ENCODE measurements at places on chromosomes 6 and 20. TPM values are rescaled to one million over a fixed set of nuclear protein-coding genes. Genes with fewer than 3 reads are reported as not detected.
A peak's percentile ranks its signal among the peaks of the same experiment; 100 is the strongest.

Gene DEFB121
- not detected for total RNA-seq

DNA sequence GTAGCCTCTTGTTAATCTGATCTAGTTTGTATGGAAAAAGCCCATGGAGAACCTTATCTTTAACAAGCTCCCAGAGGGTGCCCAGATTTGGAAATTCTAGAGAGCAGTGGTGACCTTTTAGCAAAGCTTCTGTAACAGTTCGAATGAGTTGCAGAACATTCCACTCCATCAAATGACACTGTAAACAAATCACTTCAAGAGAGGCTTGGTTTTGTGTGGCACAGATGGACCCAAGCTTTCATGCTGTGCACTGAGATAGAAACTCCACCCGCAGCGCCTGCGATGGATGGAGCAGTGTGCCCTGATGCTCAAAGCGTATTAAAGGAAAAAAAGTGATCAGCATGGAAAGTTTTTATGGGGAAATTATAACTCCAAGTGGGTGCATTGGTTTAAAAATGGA is 55.1 kb upstream of the ISM1 start:
- no peak for DNase-seq

DNA sequence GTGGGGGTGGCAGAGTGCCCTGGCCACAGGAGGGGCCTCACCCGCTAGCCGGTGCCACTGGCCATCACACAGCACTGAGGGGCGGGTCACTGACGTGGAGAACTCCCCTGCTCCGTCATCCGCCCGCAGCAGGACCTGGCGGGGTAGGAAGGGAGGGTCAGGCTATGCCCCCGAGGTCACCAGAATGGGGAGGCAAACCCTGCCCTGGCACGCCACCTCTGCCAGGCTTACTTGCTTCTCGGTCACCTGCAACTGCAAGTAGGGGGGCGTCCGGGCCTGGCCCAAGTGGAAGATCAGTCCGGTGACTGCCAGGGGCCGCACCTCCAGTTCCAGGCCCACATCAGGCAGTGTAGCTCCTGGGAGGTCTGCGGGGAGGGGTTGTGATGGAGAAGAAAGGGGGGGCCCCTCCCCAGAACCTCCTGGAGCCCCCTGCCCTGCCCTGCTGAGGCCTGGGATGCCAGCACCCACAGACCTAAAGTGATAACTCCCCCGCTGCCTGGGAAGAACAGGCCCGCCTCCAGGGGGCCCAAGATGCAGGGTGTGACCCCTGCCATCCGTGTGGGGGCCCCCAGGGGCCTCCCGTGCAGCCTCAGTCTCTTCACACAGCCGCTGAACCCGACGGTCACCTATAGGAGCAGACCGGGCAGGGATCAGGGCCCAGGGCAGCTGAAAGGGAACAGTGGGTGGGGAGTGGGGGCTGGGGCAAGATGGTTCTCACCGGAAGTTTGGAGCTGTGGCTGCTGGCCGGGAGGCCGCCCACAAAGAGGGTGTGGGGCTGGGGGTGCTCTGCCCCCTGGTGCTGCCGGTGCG is 7.4 kb downstream of the ADRM1 start:
- no peak for DNase-seq

Gene SMAP1
- 28.2 TPM for total RNA-seq

GRCh38 chr20:63065911-63066310 is 59.1 kb upstream of the BHLHE23 start:
- peak; percentile 45 for DNase-seq

GRCh38 chr6:103672169-103672568 is 1187.5 kb downstream of the HACE1 start:
- no peak for DNase-seq

DNA sequence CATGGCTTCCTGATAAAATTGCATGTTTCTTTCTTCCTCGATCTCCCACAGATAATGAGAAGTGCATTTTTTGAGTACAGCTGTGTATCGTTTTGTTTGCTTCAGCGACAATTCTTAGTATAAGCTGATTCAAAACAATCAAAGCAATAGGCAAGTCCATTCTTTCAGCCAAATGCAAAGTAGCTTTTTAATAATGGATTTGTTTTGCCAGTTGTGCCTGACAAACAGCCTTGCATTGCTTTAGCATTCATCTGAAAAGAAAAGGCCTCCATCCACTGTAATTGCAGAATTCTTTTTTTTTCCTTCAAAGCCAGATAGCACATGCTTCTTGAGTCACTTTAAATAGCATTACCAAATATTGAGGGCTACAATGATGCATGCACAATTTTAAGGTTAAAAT is 32.0 kb downstream of the TTLL2 start:
- no peak for DNase-seq

DNA sequence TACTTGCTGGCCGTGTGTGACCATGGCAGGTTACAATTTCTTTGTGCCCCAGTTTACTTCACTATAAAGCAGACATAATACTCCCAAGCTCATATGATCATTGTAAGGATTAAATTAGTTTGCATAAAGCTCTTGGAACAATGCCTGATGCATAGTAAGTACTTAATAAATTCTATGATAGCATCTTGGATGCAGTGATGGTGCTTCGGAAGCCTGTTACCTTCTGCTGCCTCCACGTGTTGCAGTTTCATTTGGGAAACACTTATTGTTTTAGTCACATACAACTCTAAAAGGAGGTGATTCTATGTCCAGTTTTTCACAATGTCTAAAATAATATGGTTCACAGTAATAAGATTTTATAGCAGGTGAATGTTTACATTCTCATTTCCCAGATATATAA is 343.9 kb downstream of the NRN1 start:
- DNase-seq = no peak

Gene SEL1L2
- total RNA-seq = not detected

DNA sequence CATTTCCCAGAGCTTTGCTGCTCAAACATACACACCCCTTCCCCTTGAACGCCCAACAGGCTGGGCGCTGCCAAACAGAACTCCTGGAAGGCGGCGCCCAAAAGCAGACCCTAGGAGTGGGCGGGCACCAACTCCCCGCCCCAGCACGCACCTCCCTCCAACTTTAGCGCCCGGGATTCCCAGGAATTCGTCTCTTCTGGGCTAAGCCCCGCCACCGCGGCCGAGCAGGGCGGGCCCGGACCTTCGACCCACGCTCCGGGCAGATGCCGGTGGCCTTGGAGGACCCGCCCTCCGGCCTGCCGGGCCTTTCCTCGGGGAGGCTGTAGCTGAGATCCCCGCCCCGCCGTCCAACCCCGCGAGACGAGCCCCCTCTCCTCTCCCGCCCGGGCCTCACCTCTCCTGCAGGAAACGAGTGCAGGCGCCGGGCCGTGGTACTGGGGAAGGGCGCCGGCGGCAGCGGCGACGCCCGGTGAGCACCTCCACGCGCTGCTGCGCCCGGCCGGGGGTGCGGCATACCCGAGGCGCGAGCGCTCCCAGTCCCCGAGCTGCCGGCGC is 659 bp downstream of the MCUR1 start:
- no peak for DNase-seq

DNA sequence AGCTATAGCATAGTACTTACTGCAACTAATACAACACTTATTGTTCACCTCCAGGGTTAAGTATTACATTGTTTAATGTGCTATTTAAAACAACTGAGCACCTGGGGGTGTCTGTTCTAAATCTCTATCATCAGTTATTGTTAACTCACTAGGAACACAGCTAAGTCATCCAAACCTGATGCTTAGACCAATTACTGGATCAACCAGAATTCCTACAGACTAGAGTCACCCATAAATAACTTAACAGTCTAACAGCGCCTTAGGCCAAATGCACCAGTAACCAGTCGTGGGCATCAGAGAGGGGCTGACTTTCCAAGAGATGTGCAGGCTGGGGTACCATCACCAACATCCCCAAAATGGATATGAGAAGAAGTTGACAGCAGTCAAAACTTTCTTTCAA is 110.7 kb downstream of the ADTRP start:
- no peak for DNase-seq

DNA sequence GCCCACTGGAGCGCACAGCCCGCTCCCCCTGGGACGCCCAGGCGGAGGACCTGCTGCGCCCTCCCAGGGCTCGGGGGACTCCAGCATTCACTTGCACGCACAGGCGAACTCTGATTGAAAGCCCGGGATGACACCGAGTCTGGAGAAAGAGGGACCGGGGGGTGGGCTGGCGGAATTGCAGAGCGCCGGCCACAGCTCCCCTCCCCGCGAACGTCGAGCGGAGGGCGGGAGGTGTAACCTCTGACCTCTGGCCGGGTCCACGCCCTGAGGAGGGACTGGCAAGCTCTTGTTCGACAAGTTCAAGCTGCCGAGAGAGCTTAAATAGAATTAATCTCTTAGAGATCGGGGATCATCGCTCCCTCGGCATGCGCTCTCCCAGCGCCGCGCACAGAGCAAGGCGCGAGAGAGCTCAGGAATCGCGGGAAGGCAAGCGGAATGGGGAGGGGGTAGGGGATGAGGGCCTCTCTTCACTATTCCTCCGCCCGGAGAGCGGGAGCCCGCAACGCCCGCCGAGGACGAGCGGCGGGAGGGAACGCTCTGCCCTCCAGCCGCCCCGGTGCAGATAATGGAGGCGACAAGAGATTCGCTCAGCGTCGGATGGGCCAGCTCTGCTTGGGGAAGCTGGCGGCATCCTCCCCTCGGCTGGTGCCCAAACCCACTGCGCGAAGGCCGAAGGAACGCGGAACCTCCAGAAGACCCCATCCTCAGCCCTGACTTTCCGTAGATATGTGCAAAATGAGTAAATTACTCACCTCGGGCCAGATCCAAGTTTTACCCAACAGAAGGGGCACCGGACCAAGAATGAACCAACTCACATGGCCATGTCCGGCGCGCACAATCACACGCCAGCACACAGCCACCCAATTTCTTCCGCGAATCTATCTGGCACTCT is 761 bp upstream of the NR2E1 start:
- DNase-seq = no peak

Gene BRPF3
- total RNA-seq = 32.5 TPM

Gene TCP11
- total RNA-seq = not detected

Gene ARMC2
- 5.5 TPM for total RNA-seq

GRCh38 chr6:109079981-109080380 is 14.7 kb downstream of the SESN1 start:
- DNase-seq = no peak

- DNase-seq = no peak
Observed at GRCh38 chr20:52746770-52747169, 225.4 kb upstream of the TSHZ2 start.

Gene TFAP2B
- total RNA-seq = not detected

Gene FUT9
- not detected for total RNA-seq

Gene FAM210B
- 31.7 TPM for total RNA-seq

- no peak for DNase-seq
Observed at GRCh38 chr6:114195027-114195365, 147.8 kb downstream of the HS3ST5 start.

DNA sequence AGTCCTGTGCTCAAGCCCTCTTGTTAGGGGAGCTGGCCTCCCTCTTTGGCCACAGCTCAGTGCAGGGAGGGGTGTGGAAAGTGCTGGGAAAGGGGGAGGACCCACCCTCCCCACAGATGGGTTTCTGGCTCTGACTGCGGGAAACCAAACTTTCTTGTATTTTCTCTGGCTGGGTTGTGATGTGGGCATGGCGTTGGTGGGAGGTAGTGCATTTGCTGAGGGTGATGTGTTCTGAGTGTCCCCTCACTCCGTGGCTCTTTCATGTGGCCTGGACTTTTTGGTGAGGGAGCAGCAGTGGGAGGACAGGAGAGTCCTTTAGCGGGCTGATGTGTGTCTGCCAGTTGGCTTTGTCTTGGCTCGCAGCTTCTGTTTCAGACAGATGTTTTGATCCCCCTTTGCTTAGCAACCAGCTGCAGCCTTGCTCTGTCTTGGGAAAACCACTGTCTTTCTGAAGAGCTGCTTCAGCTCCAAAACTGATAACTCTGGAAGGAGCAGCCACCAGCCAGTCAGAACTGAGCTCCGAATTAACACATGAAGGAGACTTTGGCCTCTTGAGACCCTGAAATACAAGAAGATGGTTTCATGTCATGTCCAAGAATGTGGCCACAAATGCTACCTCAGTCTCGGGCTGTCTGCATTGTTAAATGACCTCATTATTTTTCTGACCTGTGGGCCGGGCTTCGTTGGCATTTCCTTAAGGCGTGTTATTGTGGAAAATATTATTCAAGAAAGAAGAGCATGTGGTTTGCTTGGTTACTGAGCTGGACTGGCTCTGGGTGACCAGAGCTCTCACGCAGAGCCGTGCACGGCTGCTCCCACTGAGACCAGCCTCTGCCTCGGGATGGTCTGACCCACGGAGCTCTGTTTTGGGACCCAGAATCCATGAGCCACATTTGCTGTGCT is 21.5 kb downstream of the SYNJ2 start:
- peak; percentile 48 for DNase-seq

Gene MYH7B
- 0.60 TPM for total RNA-seq

DNA sequence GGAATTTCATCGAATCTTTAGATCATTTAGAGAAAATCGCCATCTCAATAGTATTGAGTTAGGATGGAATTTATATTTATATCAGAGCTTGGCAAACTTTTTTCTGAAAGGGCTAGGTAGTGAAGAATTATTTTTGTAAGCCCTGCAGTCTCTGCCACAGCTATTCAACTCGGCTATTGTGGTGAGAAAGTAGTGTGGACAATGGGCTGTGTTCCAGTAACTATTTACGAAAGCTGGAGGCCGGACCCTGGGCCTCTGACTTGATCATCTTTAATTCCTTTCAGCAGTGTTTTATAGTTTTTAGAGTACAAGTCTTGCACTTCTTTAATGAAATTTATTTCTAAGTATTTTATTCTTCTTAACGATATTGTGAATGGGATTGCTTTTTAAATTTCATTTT is 201.5 kb downstream of the FARS2 start:
- no peak for DNase-seq

DNA sequence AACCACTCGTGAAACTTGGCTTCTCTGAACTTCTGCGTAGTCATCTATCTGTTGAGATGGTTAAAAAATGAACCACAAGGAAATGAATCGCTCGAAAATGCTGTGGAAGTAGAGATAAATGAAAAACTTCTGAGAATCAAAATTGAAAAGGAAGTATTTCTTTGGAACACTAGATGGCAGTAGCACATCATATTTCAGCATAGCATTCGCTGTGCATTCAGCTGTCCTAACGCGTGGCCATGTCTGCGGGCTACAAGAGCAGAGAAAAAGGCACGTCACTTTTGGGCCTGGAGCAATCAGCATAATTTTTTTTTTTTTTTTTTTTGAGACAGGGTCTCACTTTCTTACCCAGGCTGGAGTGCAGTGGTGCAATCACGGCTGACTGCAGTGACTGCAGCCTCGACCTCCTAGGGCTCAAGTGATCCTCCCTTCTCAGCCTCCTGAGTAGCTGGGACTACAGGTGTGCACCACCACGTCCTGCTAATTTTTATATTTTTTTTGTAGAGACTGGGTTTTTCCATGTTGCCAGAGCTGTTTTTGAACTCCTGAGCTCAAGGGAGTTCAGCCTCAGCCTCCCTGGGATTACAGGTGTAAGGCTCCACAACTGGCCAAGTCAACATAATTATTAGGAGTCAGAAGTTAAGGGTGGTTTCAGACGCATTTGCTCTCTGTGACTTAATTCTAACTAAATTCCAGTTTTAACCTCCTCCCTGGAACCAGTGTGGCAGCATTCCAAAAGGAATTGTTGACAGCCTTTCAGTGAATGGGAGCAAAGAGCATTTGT is 8.8 kb upstream of the PERP start:
- DNase-seq = peak; percentile 83

GRCh38 chr6:82251942-82252341 is 4.4 kb upstream of the IBTK start:
- DNase-seq = no peak

Gene OR12D2
- total RNA-seq = not detected

Gene MUC22
- not detected for total RNA-seq

Measured in spleen (tissue), 13 donors.